ACHN (cell line): ENCODE measurements at places on chromosomes 16 and 17.

- no peak for DNase-seq
Measured at GRCh38 chr17:60744355-60744966, 66.8 kb downstream of the BCAS3 start.

GRCh38 chr16:4217204-4218131, 24.4 kb downstream of the SRL start:
- no peak for DNase-seq

DNA sequence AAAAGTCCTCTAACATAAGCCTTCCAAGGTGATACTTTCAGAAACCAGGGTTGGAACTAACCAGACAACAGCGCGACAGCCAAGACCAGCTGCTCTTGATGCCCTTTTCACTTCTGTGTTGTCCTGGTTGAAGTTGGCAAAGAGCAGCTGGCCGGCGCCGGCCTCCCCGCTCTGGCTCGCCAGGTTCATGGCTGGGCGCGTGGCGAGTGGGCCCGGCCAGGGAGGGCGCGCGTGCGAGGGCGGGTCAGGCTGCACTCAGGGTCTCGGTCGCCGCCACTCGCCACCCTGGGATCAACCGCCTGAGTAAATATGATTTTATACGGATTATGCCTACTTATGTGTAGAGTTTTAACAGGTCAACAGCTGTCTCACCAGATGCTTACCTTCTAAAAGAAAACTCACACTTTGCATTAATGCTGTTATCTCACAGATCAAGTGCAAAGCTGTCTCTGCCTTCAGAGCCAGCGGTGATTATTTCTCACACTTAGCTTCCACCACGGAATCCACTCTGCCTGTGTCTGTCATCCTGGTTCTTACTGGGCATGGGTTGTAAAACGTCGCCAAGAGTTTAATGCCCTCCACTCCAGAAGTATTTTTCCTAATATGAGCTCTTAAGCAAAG, 13.5 kb downstream of the KCTD2 start:
- no peak for DNase-seq

- no peak for DNase-seq
Measured at GRCh38 chr17:46201491-46201890, 8.3 kb upstream of the KANSL1 start.

DNA sequence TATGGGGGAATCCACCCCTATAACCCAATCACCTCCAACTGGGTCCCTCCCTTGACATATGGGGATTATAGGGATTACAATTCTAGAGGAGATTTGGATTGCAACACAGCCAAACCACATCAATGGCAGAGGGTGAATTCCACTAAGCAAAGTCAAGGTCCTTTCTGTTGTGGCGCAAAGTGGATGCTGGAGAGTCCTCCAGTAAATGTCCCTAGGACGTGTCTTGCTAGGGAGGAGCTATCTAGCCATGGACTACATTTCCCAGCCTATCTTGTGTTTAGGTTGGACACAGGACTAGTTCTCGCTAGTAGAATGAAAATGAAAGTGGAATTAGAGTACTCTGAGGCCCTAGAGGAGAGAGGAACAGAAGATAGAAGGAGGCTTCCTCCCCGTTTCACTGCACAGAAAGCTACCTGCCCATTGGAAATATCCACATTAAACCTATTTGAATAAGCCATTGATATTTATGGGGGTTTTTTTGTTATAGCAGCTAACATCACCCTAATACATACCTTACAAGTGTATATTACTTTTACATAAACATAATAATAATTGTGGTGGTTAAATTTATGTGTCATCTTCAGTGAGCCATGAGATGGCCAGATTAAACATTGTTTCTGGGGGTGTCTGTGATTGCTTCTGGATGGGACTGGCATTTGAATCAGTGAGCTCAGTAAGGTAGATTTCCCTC, 56.7 kb upstream of the ERCC4 start:
- no peak for DNase-seq

DNA sequence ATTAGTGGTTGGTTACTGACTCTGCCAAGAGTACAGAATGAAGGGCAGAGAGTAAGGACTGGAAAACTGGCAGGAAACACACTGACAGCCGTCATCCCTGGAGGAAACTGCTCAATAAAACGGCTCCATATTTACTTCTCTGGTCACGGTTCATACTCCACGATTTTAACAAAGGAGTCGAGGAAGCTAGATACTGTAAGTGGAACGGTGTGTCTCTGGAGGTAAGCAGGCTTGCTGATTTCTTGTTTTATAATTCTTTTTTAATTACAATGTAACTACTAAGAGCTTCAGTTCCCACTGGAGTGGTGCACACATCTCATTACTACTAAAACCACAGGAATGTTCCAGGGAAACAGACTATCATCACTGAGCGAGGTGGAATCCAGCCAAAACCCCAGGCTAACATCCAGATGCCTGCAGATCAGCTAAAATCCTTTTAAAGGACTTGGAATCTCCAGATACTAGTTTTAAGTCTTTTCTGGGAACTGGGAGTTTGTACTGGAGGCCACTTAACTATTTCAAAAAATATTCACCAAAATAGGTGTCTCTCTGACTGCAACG, 17.8 kb downstream of the SERPINF1 start:
- DNase-seq: peak; percentile 83

GRCh38 chr17:2299136-2299535, 4.4 kb downstream of the SMG6 start:
- no peak for DNase-seq

- DNase-seq: no peak
Measured at GRCh38 chr17:9204637-9205329, 183.5 kb downstream of the NTN1 start.

DNA sequence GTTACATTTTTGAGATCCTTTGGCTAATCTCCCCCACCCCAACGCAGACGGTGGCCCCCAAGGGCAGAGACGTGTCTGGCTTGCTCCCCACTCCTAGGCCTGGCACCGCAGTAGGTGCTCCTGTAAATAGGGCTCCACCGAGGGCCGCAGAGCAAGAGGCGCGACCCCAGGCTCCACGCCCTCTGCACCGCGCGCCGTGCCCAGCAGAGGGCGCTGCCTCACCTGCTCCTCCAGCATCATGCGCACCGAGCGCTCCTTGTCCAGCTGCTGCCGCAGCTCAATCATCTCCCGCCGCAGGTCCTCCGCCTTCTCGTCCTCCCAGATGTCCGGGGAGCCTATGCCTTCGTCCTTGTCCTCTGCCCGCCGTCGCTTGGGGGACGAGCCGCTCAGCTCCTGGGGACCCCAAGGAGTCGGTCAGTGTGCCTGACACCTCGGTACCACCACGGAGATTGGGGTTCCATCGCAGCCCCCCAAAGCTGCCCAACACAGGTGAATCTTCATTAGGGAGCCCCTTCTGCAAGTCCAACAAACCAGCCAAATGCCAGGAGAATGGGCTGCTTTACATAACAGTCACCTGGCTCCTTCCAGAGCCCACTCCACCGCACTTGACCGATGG, 11.2 kb downstream of the TFAP4 start:
- peak; percentile 28 for DNase-seq

- DNase-seq: no peak
Measured at GRCh38 chr17:59764292-59764741, 56.9 kb downstream of the VMP1 start.
